ENCODE measurements at places on chromosomes 7 and 10.

GRCh38 chr7:7251742-7252141, 69.4 kb downstream of the C1GALT1 start:
- DNase-seq, result no peak

DNA sequence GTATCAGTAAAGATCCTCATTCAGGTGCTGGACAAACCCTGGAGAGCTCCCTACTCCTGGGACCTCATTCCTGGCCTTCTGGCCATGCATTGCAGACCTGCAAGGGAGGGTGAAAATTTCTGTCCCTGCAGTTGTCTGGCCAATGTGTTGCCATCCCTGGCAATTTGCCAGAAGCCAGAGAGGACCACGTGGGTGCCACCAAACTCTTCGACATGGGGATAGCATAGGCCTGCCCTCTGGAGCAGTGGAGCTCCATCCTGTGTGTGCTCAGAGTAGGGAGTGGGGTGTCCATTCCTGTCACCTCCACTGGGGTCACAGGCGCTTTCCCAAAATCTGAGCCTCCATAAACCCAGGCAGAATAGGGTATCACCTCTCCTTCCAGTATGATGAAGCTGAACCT, 31.2 kb downstream of the DMBT1 start:
- no peak for DNase-seq

- no peak for DNase-seq
These were observed 303.3 kb downstream of the GRID1 start for GRCh38 chr10:86063341-86063740.

- DNase-seq, result no peak
These were observed 84.9 kb upstream of the LRRN3 start for GRCh38 chr7:111006040-111006439.

GRCh38 chr7:100394077-100394476, 20.8 kb downstream of the PILRA start:
- DNase-seq, result no peak

- no peak for DNase-seq
These were observed 31.7 kb downstream of the TECTB start for GRCh38 chr10:112314822-112315474.

GRCh38 chr7:112596260-112596659, 115.5 kb downstream of the LSMEM1 start:
- no peak for DNase-seq

GRCh38 chr10:132604686-132605085, 67.1 kb downstream of the INPP5A start:
- no peak for DNase-seq

DNA sequence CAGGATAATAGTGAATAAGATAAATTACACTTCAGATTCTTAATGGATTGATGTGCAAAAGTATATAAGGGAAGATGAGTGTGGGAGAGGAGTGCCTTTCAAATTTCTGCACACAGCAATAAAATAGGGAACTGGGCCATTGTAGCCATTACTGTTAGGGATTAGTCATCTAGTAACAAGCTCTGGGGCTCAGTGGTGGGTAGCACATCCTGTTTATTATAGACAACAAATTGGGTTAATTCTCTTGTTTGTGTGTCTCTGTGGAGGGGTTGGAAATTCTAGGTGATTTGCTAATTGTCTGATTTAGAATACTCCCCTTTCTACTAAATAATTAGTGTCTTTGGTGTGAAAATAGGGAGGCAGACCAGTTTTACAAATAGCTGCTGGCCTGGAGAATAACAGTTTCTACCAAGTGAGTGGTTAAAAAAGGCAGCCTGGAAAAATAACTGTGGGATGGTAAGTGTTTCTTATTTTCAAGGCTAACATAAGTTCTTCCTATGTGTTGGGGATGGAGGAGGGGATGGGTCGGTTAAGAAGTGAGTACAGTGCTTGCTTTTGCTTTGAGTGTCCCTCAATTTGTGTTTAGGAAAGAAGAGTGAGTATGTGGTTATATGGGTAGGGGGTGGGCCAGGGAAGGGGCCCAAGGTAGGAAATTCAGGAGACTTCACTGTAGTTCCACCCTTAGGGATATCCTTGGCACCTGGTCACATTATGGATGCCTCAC, 43.3 kb upstream of the TMEM248 start:
- no peak for DNase-seq

DNA sequence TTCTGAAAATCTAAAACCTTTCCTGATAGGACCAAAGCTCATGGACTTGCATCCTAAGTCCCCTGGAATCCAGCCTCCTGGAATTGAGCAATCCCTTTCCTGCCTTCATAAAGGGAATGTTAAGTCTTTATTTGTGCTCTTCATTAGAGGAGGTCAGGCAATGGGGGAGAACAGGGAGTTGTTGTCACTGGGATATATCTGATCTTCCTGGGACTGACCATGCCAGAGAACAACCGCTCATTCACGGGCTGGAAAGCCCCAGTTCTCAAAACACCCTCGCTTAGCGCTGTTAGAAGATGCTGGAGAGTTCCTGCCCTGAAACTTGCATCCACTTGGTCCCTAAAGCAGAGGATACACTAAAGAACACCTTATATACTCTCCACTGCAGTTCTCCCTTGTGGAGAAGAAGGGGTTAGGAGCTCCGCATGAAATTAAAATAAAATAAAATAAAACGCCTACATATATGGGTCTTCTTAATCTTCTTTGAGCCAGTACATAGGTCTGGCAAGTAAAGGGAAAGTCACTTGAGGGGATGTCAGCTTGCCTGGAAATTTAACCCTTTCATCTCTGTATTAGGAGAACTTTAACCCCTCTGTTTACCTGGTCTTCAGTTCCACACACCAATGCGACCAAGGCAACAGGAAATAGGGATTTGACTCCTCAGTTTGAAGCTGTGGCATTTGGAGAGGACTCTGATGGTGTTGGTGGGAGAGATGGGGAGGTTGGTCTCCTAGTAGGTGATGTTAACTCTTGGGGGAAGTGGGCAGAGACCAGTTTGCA, 1.2 kb downstream of the SORCS1 start:
- no peak for DNase-seq

GRCh38 chr7:117184367-117184766, 138.5 kb downstream of the WNT2 start:
- DNase-seq, result no peak

DNA sequence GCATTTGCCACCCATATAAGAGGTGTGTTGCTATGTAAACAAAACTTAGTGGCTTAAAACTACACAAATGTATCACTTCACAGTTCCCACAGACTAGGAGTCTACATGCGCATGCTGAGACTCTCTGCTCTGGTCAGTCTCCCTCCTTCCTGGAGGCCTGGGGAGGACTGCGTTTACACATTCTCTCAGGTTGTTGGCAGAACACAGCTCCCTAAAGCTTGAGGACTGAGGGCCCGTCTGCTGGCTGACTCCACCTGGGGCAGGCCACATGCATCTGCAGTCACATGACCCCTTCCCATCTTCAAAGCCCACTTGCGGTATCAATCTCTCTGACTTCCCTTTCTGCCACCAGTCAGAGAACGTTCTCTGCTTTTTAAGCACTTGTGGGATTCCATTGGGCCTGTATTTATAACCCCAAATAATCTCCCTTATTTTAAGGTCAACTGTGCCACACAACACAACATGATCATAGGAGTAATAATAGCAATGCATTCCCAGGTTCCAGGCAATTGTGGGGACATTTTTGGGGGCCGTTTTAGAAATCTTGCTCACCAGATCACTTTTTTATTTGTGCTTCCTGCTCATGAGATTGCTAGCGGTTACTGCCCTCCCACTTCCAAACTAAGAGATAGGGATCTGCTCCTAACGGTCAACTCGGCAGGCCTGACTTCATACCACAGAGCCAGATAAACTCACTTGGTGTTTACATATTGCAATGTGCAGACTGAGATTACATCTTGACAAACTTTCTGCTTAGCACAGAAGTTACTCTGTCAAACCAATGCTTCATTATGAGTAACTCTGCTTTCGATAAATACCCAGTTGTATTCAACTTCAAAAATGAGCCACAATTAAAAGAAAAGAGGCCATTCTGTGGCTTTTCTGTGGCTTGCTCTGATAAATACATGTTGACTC, 96.3 kb downstream of the ALOX5 start:
- DNase-seq, result no peak

DNA sequence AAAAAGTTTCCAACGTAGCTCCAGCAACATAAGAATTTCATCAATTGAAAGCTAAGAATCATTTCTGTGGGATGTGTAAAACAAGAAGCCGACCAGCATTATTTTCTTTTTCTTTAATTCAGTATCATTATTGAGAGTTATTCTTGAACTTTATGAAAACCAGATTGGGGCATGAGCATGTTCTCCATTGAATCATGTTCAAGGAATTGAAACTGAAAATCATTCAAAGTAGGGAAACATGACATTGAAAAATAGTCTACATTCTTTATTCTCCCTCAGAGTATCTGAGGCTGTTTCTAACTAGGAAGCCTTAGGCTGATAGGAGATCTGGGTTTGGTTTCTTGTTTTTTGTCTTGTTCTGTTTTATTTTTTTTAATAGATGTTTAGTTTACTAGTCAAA, 253.7 kb downstream of the DYNC1I1 start:
- no peak for DNase-seq

DNA sequence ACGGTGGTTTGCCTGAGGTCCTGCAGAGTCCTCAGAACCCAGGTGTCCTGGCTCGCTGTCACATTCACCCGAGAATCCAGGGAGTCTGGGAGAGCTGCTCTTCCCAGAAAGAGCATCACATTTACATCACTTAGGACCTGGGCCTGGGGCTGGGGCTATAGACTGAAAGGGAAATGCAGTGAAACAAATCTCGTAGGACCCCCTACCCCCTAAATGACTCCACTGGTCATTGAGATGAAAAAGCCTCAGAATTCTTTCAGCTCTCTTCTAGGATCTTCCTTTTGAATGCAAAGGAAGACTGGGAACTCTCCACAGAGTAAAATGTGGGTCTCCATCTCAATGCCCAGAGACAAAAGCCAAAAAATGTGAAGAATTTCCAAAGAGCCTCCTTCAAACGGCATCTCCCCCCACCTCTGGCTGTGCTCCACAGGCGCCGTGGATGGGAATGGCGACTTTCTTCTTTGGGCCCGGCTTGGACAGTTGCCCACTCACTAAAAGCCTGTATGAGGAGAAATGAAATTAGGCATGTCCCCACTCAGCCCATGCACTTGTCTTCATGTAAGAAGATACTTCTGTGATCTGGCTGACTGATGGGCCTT, 49.0 kb upstream of the PODXL start:
- DNase-seq, result no peak

DNA sequence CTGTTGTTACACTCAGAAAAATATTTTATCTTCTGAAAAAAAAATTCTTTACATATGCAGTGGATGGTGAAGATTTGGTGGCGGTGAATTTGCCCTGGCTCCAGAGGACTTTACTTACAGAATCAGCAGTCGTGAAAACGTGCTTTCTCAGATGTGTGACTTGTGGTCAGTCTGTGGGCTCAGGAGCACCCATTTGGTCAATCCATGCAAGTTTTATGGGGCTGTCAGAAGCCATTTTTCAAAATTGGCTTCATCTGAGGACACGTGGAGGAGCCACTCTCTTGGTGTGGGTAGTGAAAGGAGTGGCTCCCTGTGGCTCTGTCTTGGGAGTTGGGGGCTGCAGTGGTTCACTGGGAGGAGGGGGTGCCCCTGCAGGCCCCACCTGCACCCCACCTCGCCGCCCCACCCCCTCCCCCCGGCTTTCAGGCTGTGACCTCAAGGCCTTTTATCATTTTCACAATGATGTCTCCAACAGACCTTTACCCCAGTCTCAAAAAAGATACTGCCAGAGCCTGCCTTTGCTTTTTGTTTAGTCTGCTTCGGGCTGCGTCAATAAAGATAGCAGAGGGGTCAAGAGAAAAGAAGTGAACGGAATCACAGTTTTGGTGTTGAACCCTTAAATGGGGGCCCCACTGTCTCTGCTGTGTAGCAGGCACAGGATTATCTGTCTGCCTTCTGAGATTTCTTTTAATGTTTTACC, 137.4 kb downstream of the MGMT start:
- no peak for DNase-seq

DNA sequence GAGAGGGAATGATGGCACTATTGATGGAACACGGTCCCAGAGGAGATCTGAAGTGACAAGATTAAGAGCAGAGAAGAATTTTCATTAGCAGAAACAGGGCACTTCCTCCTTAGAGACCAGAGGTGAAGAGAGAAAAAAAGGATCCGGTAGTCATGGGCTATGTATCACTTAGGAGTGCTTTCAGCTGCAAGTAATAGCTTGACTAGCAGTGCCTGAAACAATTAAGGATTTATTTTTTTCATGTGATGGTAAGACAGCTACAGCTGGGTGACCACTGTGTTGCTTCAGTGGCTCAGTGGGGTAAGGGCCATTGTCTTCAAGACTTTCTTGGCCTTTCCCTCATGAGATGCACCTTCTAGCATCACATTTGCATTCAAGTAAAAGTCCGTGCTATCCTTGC, 515.1 kb upstream of the GALNT17 start:
- DNase-seq, result no peak

DNA sequence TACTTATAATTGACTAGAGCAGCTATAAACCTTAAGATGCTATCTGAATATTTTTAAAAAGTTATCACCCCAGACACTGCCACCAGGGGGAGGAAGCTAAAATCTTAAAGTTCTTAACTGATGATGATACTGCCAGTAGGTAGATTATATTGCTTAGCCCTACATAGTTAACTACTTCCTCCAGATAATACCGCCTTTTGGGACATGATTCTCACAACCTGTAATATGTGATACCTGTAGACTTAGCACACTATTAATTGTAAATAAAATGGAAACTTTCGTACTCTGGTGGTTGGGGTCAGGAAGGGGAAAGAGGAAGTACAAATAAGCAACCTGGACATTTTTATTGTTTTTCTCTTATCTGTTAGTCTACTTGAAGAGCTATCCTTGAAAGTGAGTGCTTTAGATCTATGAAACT, 268.9 kb downstream of the ADK start:
- DNase-seq, result no peak

GRCh38 chr10:28254290-28254985, 48.4 kb downstream of the MPP7 start:
- DNase-seq, result no peak

DNA sequence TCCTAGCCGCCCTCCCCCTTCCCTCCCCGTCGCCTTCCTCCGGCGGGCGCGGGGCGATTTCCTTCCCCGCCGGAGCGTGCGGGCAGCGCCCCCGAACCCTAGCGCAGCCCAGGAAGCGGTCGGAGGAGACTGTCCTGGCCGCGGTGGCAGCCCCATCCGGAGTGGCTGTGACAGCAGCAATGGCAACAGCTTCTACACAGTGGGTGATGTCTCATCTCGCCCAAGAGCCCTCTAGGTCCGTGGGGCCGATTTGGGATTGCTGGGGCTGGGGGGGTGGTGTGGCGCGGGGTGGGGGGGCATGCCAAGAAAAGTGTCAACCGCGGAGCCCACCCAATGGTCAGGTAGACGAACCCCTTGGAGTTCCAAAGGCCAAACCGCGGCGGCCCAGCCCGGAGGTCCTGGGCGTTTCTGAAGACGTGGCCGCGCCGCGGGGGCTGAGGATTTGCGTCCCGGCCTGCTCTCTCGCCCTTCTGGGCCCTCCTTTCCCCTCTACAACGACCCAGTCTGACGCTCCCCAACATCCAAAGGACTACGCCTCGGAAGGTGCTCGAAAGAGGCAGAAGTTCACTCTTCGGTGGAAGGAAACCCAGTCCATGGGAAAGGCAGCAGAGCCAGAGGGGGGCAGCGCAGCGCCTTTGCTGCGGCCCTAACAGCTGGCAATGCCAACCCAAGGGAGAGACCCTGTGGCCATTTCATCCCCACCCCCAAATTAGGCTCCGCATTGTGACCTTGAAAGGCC, 603 bp upstream of the TWIST1 start:
- DNase-seq, result no peak
